ENCODE measurements at places on chromosomes 3 and 15.

DNA sequence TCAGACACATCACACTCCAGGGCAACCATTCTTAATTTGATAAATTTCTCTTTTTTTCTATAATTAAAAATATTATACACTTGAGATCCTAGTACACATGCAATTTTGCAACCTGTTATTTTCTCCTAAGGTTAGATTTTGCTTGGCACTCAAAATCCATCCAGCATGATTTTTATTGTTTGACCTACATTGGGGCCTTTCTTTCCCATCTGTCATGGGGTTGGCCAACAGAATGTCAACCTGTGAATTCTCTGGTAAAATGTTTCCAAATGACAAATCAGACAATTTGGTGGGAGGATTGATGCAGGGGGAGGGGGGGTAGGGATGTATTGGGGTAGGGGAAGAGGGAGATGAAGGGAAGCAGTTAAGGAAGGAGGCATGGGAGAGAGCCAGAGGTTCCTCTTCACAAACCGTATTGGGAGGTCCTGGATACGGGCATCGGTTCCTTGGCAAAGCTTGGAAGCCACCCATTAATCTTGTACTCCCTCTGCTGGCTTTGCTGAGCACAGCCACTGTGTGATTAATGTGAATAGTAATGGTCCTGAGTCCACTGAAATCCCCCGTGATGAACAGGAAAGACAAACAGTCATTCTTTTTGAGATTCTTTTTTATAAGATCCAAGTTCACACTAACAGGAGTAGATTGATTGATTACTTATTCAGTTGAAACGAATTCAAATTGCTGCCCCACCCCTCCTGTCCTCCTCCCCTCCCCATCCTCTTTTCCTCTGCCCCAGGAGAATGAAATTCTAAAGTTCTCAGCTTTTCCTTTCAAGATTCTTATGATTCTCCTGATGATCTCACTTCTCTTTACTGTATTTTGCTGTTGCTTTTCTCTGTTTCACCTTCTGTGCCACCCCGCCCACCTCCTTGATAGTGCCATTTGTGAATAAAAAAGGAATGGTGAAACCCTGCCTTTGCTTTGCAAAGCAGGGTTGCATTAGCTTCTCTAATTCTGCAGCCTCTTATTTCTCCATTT lies 82.2 kb upstream of the SLC25A26 start:
- DNase-seq = no peak

DNA sequence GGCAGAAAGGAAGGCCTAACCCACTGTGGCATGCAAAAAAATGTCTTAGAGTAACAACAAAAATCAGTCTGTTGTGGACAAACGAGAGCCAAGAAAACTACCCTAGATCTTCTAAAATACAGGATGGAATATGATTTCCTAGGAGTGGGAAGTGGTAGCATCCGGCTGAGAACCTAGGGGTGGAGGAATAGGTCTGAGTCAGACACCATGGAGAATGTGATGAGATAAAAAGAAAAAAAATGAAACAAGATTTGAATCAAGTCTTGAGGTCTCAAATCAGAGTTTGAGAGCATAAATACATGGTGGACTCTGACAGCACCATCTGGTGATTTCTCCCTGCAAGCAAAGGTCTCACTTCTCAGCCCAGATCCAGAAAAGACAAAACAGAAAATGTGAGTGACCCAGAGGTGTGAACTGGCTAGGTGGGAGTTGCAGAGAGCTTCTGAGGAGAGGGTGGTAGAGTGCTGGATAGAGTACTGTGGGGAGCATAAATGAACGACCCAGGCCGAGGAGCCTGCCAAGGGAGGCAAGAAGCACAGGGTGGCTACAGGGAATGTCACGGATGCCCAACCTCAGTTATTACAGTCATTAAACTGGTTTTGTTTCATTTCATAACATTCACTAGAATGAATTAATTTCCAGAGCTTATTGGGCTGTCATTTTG lies 27.6 kb upstream of the VEPH1 start:
- no peak for DNase-seq

DNA sequence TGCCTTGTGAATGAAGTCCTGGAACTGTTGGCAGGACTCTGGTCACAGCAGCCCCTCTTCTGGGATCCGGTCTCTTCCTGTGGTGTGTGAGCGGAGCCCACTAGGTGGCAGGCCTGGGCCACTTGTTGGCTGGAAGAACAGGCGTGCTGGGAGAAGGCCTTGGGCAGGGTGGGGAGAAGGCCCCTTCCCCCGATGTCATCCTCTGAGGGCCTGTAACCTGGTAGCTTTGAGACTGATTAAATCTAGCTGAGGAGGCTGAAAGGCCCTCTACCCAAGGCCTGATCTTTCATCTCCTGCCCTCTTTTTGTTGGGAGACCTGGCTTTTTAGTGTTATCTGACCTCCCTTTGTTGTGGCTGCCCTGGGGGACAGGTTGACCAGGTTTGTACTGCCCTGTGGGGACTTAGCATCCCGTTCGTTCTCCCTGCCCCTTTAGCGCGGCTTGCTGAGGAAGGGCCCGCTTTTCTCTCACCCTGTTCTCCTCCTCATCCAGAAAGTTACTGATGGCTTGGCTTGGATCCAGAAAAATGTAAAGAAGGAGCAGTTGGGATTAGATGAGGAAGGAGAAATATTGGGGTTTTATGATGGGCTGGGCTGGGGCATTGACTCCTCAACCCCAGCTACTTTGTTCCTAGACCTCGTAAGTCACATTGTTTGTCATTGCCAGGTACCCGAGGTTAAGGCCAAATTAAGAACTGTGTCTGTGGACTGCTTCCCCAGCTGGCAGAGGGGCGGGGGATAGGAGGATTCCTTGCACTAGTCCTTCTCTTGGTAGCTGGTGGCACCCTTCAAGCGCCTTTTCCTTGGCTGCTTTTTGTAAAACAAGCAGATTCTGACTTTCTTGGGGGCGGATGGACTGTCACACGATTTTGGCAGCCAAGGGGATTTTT lies 48.5 kb downstream of the CHCHD6 start:
- DNase-seq = no peak

DNA sequence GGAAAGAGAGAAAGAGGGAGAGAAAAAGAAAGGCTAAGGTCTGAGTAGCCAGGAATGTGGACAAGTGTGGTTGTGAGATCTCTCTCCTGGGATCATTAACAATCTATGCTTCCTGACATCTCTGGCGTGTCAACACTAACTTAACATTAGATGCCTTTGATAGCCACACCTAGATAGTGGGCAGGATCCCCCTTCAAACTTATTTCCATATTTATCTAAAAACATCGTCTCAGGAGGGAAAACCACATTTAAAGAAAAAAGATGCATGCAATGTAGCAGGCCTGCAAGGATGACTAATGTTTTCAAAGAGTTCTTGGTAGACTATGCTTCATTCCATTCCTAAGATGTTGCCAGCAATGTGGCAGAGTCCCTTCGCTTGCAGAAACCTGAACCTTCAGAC lies 80.9 kb downstream of the MLH1 start:
- DNase-seq = no peak

DNA sequence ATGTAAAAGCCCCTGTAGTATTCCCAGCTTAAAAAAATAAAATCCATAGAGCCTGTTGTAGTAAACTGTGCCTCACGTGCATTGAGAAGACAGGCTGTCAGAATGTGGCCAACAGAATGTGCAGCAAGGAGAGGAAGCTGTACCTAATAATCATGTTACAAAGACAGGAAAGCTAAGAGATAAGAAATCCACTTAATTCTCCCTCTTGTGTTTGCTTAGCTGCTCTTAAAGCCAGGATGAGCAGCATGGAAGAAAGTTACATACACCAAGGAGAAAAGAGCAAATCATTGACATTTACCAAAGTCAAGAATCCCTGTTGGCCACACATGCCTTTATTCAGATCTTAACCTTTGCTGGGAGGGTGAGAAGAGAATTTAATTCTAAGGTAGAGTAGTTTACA lies 85.9 kb downstream of the TNIK start:
- DNase-seq = no peak

GRCh38 chr3:122392868-122393844 lies 9.2 kb downstream of the FAM162A start:
- no peak for DNase-seq

- no peak for DNase-seq
Observed at GRCh38 chr15:53549697-53550305, 209.7 kb downstream of the WDR72 start.

- DNase-seq = no peak
Observed at GRCh38 chr15:70209499-70209898, 111.8 kb upstream of the TLE3 start.

GRCh38 chr15:83205725-83206324 lies 1.8 kb downstream of the HDGFL3 start:
- DNase-seq = no peak

GRCh38 chr3:166209701-166210100 lies 372.5 kb upstream of the BCHE start:
- DNase-seq = no peak

GRCh38 chr3:69560818-69561217 lies 174.9 kb upstream of the FRMD4B start:
- no peak for DNase-seq

- DNase-seq = no peak
Observed at GRCh38 chr3:53500165-53500777, 5.9 kb downstream of the CACNA1D start.

DNA sequence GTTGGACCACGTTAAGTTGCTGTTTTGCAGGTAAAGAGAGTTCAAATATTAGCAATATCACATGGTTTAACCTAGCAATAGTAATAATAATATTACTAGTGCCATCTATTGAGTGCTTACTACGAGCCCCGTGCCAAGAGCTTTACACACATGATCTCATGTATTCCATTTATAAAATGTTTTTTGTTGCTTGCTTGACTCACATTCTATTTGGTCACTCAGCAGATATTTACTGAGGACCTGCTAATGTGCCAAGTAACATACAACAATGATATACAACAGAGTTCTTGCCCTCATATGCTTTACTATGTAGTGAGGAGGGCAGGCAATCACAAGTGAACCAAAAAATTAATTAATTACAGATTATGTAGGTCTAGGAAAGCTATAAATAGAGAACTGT lies 36.7 kb downstream of the CTDSPL start:
- DNase-seq = no peak

DNA sequence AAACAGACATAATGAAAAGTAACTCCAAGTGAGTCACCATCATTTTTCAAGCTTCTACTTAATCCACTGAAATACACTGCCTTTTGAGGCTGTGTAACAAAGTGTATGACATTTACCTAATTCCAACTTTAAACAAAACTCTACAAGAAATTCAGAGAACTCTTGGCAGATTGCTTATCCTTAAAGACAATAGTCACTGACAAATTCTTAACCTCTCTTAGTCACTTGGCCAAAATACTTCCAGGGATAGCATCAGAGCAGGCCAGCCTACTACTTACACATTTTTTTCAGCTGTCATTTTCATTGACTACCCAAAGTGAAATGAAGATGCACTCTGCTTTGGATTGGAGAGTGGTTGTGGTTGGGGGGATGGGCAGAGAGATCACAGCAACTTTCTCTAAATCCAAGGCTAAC lies 3.6 kb downstream of the WWTR1 start:
- no peak for DNase-seq

DNA sequence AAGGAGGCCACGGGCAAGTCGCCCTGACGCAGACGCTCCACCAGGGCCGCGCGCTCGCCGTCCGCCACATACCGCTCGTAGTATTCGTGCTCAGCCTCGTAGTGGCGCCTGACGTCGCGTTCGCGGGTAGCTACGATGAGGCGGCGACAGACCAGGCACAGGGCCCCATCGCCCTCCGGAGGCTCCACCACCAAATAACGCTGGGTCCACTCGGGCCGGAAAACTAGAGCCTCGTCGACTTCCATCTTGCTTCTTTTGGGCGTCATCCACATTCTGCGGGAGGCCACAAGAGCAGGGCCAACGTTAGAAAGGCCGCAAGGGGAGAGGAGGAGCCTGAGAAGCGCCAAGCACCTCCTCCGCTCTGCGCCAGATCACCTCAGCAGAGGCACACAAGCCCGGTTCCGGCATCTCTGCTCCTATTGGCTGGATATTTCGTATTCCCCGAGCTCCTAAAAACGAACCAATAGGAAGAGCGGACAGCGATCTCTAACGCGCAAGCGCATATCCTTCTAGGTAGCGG lies at the start of gene EPM2AIP1:
TSS of gene EPM2AIP1 (minus strand) at position 326 of the 520 bp plus-strand sequence. CDS start at position 272, 54 bp downstream.
- DNase-seq = no peak

GRCh38 chr15:78006567-78007205 lies 70.8 kb downstream of the TBC1D2B start:
- no peak for DNase-seq

DNA sequence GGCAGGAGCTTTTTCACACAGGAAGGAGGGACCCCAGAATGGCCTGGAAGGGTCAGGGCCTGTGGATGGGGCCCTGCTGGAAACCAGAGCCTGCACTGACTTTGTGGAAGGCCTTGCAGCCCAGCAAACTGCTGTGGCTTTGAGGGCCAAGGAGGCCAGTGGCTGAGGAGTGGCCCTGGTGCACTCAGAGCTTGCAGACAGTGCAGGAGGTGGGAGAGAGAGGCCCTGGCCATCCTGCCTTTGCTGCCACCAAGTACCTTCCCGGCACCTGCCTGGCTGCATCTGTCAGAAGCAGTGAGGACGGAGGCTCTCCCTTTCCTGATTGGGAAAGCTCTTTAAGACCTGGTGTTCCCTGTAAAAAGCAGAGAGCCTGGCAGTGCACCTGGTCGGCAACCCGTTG lies 6.4 kb downstream of the PSTPIP1 start:
- no peak for DNase-seq
